CD4-positive, alpha-beta T cell (primary cell): ENCODE measurements at places on chromosomes 2 and 18. TPM values are rescaled to one million over a fixed set of nuclear protein-coding genes. Genes with fewer than 3 reads are reported as not detected.
A peak's percentile ranks its signal among the peaks of the same experiment; 100 is the strongest.

Gene CDK15
- total RNA-seq = not detected

Gene SP9
- total RNA-seq = not detected

Gene RAB6C
- total RNA-seq = not detected

Gene SLC8A1
- 0.47 TPM for total RNA-seq

GRCh38 chr2:88874063-88874657 is 182.7 kb downstream of the RPIA start:
- no peak overlapping the region for H3K27ac ChIP-seq
- no peaks in the 10 kb centered on the region for H3K36me3 ChIP-seq
- H3K4me1 ChIP-seq = no peaks in the 10 kb centered on the region
- H3K27me3 ChIP-seq = peaks cover 6% of the 10 kb centered on the region
- DNase-seq = peak; percentile 55
- no peak overlapping the region for H3K4me3 ChIP-seq

- no peaks in the 10 kb centered on the region for H3K27me3 ChIP-seq
- no peaks in the 10 kb centered on the region for H3K4me1 ChIP-seq
- H3K27ac ChIP-seq = no peak overlapping the region
- DNase-seq = no peak
- peaks cover 39% of the 10 kb centered on the region for H3K36me3 ChIP-seq
Observed at GRCh38 chr2:165911231-165911630, 42.3 kb downstream of the TTC21B start.

GRCh38 chr2:76851000-76851399 is 671.2 kb downstream of the LRRTM4 start:
- H3K27ac ChIP-seq = no peak overlapping the region
- no peaks in the 10 kb centered on the region for H3K36me3 ChIP-seq
- no peak overlapping the region for H3K4me3 ChIP-seq
- no peaks in the 10 kb centered on the region for H3K27me3 ChIP-seq
- H3K4me1 ChIP-seq = no peaks in the 10 kb centered on the region
- DNase-seq = no peak

DNA sequence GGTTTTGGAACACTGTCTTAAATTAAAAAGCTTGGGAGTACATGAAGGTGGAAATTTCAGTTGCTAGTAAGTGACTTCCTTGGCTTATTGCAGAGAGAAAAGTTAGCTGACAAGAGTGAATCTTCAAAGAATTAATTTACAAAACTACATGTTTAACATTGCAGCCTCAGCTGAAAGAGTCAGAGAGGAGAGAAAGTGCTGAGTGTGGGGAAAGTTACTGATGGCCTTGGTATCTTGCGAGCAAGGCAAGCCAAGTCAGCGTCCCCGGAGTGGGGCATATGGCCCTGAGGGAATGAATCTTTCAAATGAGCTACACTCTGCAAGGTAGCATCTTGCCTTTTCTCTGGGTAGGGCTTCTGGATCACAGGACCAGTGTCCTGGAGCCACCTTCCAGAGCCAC is 131.3 kb downstream of the LPIN1 start:
- DNase-seq = no peak
- H3K4me3 ChIP-seq = no peak overlapping the region
- H3K4me1 ChIP-seq = peaks cover 5% of the 10 kb centered on the region

- no peak overlapping the region for H3K4me3 ChIP-seq
- no peaks in the 10 kb centered on the region for H3K27me3 ChIP-seq
- peaks cover 12% of the 10 kb centered on the region for H3K4me1 ChIP-seq
Observed at GRCh38 chr18:46265196-46266156, 161.3 kb downstream of the HAUS1 start.

DNA sequence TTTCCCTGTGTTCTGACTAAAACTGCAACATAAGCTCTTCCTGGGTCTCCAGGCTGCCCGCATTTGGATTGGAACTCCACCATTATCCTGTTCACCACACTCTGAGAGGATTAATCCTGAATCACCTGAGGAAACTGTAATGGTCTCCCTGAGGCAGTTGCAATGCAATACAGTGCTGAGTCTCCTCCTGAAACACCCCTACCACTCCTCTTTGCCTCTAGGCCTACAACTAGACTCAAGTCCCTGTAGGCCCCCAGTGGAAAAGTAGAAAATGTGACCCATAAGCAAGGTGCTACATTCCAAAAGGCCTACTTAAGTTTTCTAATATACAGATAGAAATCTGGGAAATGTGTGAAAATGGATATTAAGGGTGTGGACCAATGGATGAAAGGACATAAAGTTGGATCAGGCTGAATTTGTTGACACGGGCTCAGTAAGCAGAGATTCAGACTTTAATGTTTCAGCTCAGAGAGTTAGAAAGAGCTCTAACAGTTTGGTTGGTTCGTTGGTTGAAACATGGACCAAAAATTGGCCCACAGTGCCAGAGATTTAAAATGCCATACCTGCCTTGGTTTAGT is 222.3 kb upstream of the ZC3H15 start:
- H3K36me3 ChIP-seq = no peaks in the 10 kb centered on the region
- H3K27ac ChIP-seq = no peak overlapping the region
- no peak overlapping the region for H3K4me3 ChIP-seq
- no peaks in the 10 kb centered on the region for H3K27me3 ChIP-seq

DNA sequence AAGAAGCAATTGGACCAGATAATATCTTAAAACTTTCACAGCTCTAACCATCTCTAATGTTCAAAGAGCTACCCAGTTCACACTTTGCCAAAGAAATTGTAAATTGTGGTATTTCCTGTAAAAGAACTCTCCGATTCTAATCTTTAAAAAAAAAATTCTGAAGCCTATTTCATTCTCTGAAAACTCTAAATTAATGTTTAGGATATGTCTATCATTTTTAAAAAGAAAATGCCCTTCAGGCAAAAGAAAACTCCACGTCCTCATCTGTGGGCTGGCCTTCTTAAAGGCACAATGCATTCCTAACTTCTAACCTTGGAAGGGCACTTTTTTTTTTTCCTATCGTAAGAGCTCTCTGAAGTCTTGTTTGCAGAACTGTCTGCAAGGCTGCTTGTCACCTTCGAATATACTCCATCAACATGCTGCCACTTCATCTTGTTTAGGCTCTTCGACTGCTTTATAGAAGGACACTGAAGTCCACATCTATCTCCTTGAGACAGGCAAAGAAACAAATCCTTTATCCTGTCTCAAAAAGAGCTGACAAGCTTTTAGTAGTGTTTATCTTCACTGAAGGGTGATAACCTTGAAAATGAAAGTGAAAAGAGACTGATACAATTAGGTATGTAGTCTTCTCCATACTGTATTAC is 124.3 kb upstream of the SLC39A10 start:
- H3K4me1 ChIP-seq = peaks cover 43% of the 10 kb centered on the region
- H3K27ac ChIP-seq = peak overlapping the region; percentile 79
- no peaks in the 10 kb centered on the region for H3K27me3 ChIP-seq
- H3K36me3 ChIP-seq = no peaks in the 10 kb centered on the region

DNA sequence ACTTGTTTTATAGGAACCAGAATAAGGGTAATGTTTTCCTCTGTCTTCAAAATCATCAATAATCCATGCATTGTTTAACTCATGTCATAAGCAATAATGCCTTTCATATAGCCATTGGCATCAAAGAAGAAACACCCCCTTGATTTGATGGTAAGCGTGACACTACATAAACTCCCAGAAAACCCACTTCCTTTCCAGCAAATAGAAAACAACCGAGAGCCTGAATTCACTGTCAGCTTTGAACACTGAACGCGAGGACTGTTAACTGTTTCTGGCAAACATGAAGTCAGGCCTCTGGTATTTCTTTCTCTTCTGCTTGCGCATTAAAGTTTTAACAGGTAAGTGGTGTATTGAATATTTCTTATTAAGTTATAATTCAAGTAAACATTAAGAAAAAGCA is at the start of gene ICOS:
Gene ICOS (plus strand): TSS at position 229 of the 400 bp plus-strand sequence. CDS start 52 bp downstream, at position 281.
- peaks cover 3% of the 10 kb centered on the region for H3K36me3 ChIP-seq
- peak within 1 kb of the TSS; percentile 82 for H3K27ac ChIP-seq
- peak within 1 kb of the TSS; percentile 74 for H3K4me3 ChIP-seq
- H3K4me1 ChIP-seq = peaks cover 41% of the 10 kb centered on the region
- no peaks in the 10 kb centered on the region for H3K27me3 ChIP-seq

DNA sequence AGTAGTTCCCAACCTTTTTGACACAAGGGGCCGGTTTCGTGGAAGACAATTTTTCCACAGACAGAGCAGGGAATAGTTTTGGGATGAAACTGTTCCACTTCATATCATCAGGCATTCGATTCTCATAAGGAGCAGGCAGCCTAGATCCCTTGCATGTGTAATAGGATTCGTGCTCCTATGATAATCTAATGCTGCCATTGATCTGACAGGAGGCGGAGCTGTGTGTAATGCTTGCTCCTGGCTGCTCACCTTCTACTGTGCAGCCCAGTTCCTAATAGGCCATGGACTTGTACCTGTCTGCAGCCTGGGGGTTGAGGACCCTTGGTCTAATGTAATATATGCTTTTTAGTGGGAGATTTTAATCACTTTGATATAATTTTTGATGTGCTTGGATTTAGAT is 188.7 kb upstream of the KLHL14 start:
- no peak overlapping the region for H3K27ac ChIP-seq
- no peaks in the 10 kb centered on the region for H3K4me1 ChIP-seq
- no peaks in the 10 kb centered on the region for H3K27me3 ChIP-seq
- H3K36me3 ChIP-seq = no peaks in the 10 kb centered on the region
- no peak for DNase-seq
- H3K4me3 ChIP-seq = no peak overlapping the region

DNA sequence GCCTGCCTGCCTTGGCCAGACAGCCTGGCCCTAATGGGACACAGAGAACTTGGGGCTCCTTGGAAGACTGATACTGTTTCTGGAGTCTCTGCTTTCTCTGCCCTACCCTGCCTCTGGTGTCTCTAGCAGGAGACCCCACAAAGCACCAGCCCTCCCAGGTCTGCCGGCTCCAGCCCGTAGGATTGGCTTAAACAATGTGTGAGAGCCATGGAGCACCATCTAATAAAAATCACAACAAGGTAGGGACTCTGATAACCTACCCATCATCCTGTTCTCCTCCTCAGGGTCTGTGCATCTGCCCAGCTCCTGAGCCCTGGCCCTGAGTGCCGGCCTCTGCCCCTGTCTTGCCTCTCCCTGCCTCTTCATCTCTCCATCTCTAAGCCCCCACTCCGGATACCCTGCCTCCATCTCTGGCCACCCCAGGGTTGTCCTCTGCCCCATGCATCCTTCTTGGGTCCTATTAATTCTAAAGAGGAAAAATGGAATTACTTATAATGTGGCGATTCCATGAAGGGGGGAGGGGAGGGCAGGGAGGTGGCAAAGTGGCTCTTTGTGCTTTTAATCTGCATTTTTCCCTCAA is 1.2 kb upstream of the ECEL1 start:
- no peak overlapping the region for H3K27ac ChIP-seq
- no peaks in the 10 kb centered on the region for H3K36me3 ChIP-seq
- no peak for DNase-seq
- peaks cover 8% of the 10 kb centered on the region for H3K4me1 ChIP-seq
- no peak overlapping the region for H3K4me3 ChIP-seq

- H3K4me3 ChIP-seq = no peak overlapping the region
- H3K36me3 ChIP-seq = peaks cover 1% of the 10 kb centered on the region
- DNase-seq = no peak
- no peak overlapping the region for H3K27ac ChIP-seq
Observed at GRCh38 chr2:157792335-157793052, 83.6 kb downstream of the ACVR1 start.

DNA sequence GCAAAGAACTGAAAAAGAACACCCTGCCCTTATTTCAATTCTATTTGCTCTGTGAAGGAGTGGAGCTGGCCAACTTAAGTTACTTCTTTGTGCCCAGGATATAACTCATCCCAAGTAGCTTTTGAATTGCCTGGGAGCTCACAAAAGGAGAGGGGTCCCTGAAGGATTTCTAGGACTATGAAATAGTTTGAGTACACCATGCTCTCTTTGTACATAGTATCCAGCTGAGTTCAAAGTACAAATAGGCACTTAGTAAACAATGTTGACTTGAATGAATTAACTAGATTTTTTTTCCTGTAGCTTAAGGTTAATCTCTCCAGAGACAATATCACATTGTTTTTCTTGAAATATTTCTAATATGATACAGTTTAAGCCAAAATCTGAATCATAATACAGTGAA is 47.7 kb downstream of the ZC3H15 start:
- no peak overlapping the region for H3K4me3 ChIP-seq
- H3K27me3 ChIP-seq = peaks cover 4% of the 10 kb centered on the region
- no peaks in the 10 kb centered on the region for H3K4me1 ChIP-seq
- DNase-seq = no peak
- no peak overlapping the region for H3K27ac ChIP-seq

- DNase-seq = no peak
- H3K4me1 ChIP-seq = no peaks in the 10 kb centered on the region
Observed at GRCh38 chr2:201929281-201930026, 104.2 kb upstream of the FZD7 start.

- H3K4me1 ChIP-seq = no peaks in the 10 kb centered on the region
- no peaks in the 10 kb centered on the region for H3K36me3 ChIP-seq
- DNase-seq = no peak
- no peak overlapping the region for H3K27ac ChIP-seq
- H3K27me3 ChIP-seq = no peaks in the 10 kb centered on the region
Observed at GRCh38 chr2:128817813-128818212, 499.1 kb upstream of the HS6ST1 start.

- H3K36me3 ChIP-seq = peaks cover 21% of the 10 kb centered on the region
- no peaks in the 10 kb centered on the region for H3K27me3 ChIP-seq
- H3K4me3 ChIP-seq = peak overlapping the region; percentile 82
Observed at GRCh38 chr18:79986726-79987125, 1.6 kb downstream of the TXNL4A start.
